ENCODE measurements at places on chromosomes 5 and 9.

DNA sequence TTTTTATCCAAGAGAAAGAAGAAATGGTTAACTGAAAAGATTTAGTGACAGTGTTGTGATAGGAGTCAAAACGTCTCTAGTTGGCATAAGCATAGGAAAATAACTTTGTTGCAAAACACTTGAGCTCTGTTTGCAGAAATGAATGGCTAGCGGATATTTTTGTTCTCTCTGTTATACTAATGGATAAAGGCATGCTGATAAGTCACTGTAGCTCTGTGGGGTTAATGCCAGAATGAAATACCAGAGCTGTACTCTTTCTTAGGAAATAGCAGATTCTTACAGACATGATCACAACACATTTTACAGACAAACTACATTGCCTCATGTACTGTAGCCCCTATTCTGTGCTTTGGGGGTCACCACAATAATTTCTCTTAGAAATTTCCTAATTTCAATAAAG lies 202.8 kb downstream of the DMRTA1 start:
- no peak overlapping the region for H3K4me3 ChIP-seq
- no peak for DNase-seq
- no peaks in the 10 kb centered on the region for H3K4me1 ChIP-seq
- no peaks in the 10 kb centered on the region for H3K36me3 ChIP-seq
- H3K27ac ChIP-seq: no peak overlapping the region

- no peak overlapping the region for H3K27ac ChIP-seq
- no peak overlapping the region for H3K4me3 ChIP-seq
Measured at GRCh38 chr5:151577566-151577965, 13.6 kb downstream of the FAT2 start.

GRCh38 chr5:143155455-143155854 lies 248.0 kb downstream of the NR3C1 start:
- peaks cover 8% of the 10 kb centered on the region for H3K4me1 ChIP-seq
- DNase-seq: no peak
- no peak overlapping the region for H3K4me3 ChIP-seq

GRCh38 chr5:123262216-123262823 lies 160.9 kb downstream of the CEP120 start:
- no peaks in the 10 kb centered on the region for H3K36me3 ChIP-seq
- no peaks in the 10 kb centered on the region for H3K4me1 ChIP-seq
- DNase-seq: no peak
- no peak overlapping the region for H3K4me3 ChIP-seq
- no peak overlapping the region for H3K27ac ChIP-seq

GRCh38 chr9:89038382-89039103 lies 47.3 kb downstream of the S1PR3 start:
- H3K36me3 ChIP-seq: no peaks in the 10 kb centered on the region
- H3K27ac ChIP-seq: no peak overlapping the region
- no peaks in the 10 kb centered on the region for H3K27me3 ChIP-seq
- no peak overlapping the region for H3K4me3 ChIP-seq

All from SJCRH30 (cell line).